SW 1271 (cell line): ENCODE measurements at places on chromosomes 13 and 19.

GRCh38 chr13:90027409-90027808 is 1320.1 kb upstream of the MIR17HG start:
- no peak for DNase-seq

GRCh38 chr19:41994521-41994971 is 516 bp upstream of the ATP1A3 start:
- DNase-seq: no peak

DNA sequence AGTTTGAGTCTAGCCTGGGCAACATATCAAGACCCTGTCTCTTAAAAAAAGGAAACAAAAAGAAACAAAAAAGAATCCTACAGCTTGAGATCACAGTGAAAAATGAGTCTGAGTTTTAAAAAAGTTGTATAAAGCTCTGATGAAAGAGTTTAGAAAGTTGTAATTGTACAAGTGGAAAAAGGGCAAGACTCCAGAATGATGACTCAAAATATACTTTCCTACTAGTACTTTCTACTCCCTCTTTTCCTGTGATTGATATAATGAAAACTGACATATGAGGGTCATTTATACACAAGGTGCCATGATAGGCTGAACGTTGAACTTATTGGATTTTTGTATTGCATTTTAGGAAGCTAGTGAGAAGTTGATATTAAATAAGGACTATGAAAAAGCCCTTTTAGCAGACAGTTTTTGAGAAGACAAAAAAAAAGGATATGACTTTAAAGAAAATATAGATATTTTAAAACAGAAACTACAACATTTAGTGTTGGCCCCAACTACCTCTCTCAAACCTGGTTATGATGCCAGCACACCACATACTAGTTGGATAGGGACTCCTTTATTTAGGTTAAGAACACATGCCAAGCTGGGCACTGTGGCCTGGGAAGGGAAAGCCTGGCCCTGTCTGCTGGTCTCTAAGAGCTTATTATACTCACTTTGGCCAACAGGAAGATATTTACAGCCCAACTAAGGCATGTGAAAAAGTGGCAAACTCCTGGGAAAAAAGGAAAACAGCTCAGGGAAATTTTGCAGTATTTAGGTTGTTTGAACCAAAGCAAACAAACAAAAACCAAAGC is 116.6 kb downstream of the KL start:
- no peak for DNase-seq

DNA sequence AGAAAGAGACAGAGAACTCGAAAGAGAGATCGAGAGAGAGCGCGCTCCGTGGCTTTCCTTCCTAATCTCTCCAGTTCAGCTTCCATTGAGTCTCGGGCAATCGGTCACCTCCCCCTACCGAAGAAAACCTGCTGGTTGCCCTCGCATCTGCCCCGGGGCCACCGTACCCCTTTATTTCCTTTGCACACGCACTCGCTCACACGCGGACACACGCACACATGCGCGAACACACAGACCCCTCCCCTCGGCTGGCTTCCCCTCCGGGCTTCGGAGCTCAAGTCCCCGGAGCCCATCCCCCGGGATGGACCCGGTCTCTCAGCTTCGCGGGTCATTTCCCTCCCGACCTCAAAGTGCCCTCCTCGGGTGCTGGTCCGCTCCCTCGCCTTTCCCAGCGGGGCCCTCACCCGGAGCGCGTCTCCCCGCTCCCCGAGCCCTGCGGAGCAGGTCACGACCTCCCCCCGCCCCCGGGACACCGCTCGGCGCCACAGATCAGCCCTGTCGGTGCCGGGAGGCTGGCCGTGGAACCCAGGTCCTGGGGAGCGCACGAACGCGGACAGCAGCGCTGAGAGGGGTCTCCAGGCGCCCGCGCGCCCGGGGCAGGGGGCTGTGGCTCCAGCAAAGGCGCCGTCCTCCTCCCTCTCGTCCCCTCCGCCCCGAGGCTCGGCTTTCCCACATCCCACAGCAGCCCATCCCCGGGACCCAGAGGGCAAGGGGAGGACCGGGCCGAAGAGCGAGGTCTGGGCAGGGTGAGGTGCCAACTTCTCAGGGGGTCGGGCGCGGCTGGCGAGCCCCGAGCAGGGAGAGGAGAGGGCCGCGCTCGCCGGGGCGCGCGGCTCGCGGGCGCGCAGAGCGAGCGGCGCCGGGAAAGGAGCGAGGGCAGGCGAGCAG is 1.8 kb downstream of the DACH1 start:
- DNase-seq: no peak

DNA sequence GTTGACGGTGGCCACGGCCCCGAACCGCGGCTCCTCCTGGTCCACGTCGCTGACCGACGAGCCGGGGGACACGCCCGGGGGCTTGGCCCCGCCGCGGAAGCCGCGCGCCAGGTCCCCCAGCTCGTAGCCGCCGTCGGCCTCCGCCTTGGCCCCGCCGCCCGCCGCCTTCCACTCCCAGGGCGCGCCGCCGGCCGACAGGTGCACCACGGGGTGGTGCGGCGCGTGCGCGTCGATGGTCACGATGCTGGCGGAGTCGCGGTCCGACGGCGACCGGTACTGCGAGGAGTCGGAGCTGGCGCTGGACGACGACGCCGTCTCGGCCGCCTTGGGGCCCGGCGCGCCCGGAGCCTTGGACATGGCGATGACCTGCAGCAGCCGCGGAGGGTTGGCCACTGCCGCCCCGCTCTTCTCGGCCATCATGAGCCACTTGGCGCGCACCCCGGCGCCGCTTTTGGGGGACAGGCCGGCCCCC is 9.0 kb downstream of the PLPPR3 start:
- no peak for DNase-seq

DNA sequence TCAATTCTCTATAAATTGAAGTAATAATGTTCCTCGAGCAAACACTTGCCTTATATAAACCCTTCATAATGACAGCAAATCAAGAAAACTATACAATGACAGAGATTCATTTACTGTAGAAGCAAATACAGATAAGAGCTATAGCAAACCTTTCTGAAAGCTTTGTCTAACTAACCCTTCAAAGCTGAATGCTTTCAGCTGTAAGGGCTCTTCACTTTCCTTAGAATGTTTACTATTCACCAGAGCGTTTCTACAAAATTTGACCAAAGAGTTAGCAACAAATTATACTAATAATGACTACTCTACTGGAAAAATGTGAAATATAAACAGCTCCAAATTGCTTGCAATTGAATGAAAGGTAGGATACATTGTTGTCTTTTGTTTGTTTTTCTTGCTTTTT is 218.1 kb downstream of the SLITRK5 start:
- DNase-seq: no peak

DNA sequence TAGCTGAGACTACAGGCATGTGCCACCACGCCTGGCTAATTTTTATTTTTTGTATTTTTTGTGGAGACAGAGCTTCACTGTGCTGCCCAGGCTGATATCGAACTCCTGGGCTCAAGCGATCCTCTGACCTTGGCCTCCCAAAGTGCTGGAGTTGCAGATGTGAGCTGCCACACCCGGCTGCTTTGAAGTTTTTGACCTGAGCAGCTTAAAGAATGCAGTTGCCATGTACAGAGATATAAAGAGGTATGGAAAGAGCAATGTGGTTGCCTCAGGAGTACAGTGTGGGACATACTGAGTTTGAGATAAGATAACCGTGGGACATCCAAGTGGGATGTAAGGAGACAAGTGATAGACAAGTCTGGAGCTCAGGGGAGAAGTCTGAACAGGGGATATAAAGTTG is 82.7 kb upstream of the LSM14A start:
- no peak for DNase-seq

- no peak for DNase-seq
Observed at GRCh38 chr13:50839828-50840227, 3.7 kb downstream of the DLEU7 start.

DNA sequence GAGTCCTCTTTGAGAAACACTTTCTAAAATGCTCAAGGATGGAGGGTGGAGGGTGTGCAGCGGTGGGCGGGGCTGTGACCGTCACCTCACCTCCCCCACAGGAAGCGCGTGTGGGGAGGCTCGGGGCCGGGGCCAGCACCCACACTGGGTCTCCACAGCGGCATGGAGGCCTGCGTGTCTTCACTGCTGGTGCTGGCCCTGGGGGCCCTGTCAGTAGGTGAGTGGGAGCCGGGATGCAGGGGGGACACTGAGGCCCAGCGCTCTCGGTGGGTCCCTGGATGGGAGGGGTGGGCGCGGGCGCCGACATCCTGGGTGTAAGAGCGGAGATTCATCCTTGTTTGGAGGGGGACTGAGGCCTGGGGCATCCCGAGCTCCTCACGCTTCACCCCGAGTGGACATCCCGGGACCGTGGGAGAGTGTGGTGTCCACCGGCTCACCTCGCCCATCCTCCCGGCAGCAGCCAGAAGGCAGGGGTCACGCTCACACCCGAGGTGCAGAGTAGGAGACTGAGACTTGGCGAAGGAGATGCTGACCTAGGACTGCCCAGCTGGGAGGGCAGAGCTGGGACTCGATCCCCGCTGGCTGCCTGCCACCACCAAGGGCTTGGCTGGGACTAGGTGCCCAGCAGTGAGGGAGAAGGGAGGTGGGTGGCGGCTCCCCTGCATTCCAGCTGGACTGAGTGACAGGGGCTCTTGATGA is at the start of gene GZMM:
Gene GZMM, plus strand, starts transcription at position 144 of the 699 bp plus-strand sequence. Its CDS starts 19 bp downstream, at position 163.
- no peak for DNase-seq

- DNase-seq: no peak
Observed at GRCh38 chr19:3636962-3637361, 10.4 kb upstream of the CACTIN start.

DNA sequence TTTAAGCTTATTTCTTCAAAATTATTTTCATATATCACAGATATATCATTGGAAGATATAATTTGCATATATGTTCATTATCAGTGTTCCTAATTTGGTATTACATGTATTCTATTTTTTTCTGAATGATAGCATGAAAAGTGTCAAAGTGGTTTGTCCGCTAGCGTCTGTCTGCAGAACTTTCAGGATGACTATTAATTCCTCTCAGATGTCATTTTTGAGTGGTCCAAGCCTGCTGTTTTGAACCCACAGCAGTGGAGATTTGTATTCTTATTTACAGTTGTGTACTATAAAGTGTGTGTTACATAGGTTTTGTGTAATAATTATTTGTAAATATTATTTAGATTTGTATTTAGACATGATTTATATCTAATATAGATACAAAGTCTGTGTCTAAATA is 8.5 kb downstream of the UTP14C start:
- DNase-seq: no peak

- DNase-seq: no peak
Observed at GRCh38 chr19:13004273-13004672, 9.0 kb downstream of the NFIX start.

DNA sequence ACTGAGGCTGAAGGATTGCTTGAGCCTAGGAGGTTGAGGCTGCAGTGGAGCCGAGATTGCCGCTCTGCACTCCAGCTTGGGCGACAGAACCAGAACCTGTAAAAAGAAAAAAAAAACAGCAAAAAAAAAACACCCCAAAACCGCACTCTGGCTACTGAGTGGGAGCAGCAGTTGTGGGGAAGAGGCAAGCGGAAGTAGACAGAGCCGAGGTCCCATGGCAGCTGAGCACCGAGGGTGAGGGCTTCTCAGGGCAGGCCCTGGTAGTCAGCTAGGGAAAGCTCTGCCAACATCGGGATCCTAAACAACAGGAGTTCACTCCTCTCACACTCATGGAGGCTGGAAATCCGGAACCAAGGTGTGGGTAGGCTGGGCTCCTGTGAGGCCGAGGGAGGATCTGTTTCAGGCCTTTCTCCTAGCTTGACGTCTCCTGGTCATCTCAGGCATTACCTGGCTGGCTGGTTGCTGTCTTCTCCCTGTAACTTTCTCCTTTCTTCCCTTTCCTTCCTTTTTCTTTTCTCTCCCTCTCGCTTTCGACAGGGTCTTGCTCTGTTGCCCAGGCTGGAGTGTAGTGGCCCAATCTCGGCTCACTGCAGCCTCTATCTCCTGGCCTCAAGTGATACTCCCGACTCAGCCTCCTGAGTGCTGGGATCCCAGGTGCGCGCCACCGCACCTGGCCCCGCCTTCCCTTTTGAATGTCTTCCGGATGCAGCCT is 15.8 kb upstream of the LATS2 start:
- no peak for DNase-seq

DNA sequence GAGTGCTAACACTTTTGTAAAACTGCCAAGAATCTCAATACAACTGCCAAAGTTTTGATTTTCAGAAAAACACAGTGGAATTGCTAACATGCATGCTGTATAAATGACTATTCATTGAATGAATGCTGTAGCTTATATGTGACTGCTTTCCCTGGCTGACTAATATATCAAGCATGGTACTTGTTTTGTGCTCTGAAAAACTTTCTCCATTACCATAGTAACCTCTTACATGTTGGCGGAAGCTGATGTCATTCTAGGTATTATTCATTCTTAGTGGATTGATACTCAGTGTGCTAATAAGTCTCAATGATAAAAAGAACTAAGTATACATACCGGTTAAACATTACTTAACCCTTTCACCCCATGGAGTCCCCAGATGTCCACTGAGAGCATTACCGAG is 166.1 kb upstream of the MYO16 start:
- no peak for DNase-seq

- DNase-seq: no peak
Observed at GRCh38 chr13:50015258-50015657, at the start of gene KCNRG. KCNRG (plus strand) TSS chr13:50015444; CDS start chr13:50015494, 50 bp downstream.

GRCh38 chr19:46000491-46001246 is 5.4 kb downstream of the CCDC61 start:
- no peak for DNase-seq
